NCI-H1417 (cell line): ENCODE measurements at places on chromosomes 6 and 20.

DNA sequence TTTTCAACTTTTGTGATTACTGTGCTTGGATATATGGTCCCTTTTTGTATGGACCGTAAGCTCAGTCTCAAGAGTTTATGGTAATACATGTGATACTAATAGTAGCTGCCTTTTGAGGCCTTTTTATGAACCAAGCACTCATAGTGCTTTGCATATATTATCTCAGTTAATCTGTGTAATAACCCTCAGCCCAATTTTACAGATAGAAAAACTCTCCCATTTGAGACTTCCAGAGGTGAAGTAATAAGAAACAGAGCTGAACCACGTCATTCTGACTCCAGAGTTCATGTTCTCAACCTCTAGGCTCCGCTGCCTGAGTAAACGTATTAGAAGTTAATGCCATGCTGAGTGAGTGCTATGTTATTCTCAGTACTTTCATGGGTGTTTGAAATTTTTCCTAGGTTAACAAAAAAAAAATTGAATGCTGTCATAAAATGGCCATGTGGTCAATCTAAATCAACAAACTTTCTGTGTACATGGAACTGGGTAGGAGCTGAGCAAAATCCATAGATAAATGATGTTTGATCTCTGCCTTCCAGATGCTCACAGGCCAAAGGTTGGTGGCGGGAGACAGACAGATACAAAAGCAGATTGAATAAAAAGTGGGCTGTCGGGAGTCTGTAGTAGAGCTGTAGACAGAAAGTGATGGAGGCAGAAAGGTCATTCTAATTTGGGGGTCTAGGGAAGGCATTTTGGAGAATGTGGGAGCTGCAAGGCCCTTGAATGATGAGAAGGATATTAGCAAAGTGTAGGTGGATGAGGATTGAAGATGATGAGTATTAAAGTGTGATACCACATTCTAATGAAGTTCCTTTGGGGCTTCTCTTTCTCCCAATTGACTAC, 22.6 kb upstream of the ELOVL2 start:
- DNase-seq, result no peak

DNA sequence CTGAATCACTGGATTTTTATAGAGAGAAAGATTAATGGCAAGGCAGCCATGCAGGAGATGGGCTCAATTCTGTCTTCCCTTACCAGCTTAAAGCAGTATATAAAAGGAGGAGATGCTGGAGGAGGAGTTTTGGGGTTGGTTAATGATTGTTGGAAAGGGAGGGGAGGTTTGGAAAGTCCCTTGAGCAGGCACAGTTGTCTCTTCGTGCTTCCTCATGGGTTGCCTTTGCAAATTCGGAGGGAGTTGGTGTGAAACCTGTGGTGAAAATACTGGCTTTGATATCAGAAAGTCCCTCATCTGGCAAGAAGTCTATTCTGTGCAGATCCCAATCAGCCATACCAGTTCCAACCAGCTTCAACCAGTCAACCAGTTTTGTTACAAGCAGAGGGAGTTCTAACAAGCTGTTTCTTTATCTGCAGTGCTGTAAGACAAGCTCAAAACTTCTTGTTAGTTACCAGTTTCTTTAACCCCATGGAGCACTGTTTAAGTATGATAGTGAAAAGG, 107.0 kb downstream of the HIVEP1 start:
- DNase-seq, result no peak

GRCh38 chr6:44036699-44037101, 90.6 kb downstream of the MRPL14 start:
- no peak for DNase-seq

DNA sequence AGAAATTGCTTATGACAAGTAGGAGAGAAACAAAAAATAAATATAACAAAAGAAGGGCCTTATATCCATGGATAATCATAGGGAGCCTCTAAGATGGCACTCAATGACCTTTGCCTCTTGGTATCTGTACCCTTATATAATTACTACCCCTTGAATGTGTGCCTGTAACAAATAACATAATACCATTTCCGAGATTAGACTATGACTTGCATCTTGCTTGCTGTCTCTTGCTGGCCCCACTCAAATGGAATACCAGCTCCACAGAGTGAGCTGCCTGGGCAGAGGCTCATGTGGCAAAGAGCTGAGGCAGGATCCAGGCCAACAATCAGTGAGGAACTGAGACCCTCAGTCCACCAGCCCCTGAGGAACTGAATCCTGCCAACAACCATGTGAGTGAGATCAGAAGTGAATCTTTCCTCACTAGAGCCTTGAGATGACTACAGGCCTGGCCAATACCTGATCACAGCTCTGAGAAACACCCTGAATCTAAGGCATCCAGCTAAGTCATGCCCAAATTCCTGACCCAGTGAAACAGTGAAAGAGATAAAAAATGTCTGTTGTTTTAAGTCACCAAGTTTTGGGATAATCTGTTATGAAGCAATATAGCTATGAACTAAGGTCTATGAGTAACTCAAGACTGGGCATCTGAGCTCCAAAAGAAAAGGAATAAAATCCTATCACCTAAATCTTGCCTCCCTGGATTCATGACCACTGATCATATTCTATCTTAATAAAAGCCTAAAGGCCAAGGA, 5.5 kb downstream of the KATNA1 start:
- DNase-seq, result no peak

- no peak for DNase-seq
These were observed 152.8 kb downstream of the TAF4 start for GRCh38 chr20:61912665-61913422.

DNA sequence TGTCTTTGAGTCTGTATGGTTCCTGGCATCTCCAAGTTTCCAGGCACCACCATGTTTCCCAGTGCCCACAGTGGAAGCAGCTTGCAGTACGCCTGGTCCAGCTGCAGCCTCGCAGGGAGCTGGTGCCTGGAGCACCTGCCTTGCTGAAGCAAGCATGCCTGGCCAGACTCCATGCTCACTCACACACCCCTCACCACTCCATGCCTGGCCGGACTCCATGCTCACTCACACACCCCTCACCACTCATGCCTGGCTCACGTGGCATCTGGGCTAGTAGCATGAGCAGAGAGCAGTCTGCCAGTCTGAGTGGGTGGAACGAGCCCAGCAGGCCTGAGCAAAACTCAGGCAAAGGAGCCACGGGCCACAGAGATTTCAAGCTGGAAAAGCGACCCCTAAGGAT, 214.3 kb downstream of the TFAP2C start:
- DNase-seq, result no peak

GRCh38 chr6:137928286-137928685, 61.2 kb downstream of the TNFAIP3 start:
- no peak for DNase-seq
